ENCODE measurements at places on chromosomes 16 and 17.
A peak's percentile ranks its signal among the peaks of the same experiment; 100 is the strongest.

GRCh38 chr16:21179983-21180365, 21.5 kb downstream of the LDAF1 start:
- no peak for DNase-seq

DNA sequence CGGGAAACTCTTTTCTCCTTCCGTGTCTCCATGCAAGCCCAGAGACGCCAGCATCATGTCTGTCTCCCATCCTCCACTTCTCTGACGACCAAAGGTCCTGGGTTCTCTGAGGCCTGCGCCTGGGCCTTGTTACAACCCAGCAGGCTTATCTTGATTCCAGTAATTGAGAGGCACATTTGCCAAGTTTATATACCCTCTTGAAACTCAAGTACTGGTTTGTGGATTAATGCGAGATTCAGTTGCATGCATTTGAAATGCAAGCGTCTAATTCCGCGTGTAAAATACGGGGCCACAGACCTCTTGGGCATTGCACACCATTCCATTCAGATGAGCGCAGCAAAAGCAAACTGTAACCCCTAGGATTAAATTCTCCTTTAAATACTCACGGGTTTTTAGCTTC, 28.7 kb upstream of the CRISPLD2 start:
- no peak for DNase-seq

DNA sequence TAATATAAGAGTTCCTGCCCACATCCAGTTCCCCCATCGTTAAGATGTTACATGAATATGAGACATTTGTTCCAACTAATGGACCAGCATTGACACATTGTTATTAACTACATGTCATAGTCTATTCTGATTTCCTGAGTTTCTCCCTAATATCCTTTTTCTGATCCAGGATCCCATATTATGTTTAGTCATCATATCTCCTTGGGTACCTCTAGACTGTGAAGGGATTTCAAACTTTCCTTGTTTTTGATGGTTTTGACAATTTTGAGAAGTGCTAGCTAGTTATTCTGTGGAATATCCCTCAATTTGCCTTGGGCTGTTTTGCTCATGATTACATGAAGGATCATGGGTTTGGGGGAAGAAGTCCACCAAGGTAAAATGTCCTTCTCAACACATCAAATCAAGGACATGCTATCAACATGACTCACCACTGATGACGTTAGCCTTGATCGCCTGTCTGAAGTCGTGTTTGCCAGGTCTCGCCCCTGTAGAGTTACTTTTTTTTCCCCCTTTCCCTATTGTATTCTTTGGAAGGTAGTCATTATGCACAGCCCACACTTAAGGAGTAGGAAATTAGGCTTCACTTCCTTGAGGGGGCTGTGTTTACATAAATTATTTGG, 42.5 kb downstream of the CACNG3 start:
- no peak for DNase-seq

DNA sequence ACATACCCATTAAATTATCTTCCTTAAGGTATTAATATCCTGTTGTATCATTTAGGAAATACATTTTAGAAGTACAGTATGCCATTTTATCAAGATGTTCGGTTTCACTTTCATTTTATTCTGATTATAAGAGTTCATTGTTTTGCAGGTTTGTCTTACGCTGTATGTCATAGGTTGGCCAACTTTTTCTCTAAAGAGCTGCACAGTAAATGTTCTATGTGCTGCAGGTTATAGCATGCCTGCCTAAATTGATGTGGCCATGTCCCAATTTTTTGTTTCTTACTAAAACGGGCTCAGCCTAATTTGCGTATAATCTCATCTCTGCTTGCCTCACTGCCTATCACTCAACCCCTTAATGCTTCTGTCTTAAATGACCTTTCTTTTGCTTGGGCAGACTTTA, 126.4 kb downstream of the USP22 start:
- no peak for DNase-seq

DNA sequence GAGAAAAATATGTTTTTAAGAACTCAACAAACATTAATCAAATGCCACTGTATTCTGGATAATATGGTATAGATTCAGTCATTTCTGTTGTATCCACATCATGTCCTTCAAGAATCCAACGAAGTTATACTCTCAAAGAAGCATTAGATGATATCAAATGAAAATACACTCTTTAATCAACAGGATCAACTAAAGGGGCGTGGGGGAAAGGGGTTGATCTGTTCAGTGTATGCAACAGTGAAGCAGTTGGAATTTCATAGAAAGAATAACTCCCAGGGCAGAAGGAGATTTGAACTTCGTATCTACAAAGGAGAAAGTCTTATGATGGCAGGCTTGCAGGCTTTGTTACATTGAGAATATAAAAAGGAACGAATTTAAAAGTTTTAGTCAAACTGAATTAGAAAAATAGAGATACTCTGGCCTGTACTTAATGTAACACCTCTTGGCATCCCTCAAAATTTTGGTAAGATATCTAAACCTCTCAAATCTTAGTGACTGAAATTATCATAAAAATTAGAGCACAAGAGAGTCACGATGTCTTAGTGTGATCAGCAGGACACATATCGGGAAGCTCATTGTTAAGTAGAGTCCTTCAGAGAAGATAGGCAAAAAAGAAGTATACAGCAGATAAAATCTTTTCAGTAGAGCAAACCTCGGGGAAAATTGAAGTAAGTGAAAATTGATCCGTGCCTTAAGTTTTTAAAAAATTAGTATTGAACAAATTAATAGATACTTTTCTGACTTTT, 431.4 kb downstream of the KCNJ18 start:
- no peak for DNase-seq

DNA sequence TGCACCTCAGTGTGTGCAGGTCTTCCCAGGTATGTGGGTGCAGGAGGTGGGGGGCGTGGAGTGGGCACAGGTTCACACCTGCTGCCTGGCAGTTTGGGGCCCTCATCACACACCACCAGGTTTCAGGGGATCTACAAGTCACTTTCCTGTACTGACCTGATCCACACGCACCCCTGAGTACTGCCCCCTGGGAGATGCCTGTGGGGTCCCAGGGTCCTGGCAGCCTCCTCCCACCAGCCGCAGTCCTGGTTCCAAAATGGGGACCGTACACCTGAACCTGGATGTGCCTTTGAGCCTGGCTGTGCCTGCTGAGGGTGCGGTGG, 25.9 kb downstream of the RNF213 start:
- DNase-seq, result no peak

GRCh38 chr17:75090871-75091854, 3.4 kb downstream of the SLC16A5 start:
- DNase-seq, result no peak

- no peak for DNase-seq
Measured at GRCh38 chr16:23952128-23952970, 116.6 kb downstream of the PRKCB start.

DNA sequence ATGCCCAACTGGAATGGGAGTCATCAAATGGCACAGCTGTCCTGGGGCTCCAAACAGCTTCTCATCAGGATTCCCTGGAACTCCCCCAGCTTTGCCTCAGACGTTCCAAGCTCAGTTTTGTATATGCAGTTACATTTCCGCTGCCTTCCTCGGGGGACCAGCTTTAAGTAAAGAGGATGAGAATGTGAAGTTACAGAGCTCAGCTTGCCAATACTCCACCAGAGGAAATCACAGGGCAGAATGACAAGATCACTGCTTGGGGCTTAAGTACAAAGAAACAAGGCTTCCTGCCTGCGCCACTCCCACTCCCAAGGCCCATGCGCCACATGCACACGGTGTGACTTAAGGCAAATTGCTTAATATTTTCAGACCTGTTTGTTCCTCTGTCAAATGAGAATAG, 272.4 kb upstream of the CDH11 start:
- DNase-seq, result peak; percentile 14

DNA sequence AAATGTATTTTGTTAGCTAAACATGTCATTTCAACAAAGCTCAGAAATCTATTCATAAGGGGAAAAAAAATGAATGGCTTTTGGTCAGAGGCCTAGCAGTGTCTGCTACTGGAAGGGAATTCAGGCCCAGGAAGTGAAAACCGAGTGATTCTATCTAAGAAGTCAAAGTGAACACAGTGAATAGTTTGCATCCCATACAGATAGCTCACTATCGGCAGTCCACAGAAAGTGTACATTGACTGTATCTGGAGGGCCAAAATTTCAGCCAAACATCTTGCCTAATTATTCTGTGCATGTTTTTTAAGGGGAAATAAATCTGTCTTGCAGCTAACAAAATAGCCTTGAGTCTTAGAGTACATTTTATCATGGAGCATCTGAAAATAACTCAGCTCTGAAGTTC, 214.4 kb upstream of the CACNG5 start:
- no peak for DNase-seq

- DNase-seq, result no peak
Measured at GRCh38 chr16:87092958-87093357, 224.2 kb downstream of the C16orf95 start.

DNA sequence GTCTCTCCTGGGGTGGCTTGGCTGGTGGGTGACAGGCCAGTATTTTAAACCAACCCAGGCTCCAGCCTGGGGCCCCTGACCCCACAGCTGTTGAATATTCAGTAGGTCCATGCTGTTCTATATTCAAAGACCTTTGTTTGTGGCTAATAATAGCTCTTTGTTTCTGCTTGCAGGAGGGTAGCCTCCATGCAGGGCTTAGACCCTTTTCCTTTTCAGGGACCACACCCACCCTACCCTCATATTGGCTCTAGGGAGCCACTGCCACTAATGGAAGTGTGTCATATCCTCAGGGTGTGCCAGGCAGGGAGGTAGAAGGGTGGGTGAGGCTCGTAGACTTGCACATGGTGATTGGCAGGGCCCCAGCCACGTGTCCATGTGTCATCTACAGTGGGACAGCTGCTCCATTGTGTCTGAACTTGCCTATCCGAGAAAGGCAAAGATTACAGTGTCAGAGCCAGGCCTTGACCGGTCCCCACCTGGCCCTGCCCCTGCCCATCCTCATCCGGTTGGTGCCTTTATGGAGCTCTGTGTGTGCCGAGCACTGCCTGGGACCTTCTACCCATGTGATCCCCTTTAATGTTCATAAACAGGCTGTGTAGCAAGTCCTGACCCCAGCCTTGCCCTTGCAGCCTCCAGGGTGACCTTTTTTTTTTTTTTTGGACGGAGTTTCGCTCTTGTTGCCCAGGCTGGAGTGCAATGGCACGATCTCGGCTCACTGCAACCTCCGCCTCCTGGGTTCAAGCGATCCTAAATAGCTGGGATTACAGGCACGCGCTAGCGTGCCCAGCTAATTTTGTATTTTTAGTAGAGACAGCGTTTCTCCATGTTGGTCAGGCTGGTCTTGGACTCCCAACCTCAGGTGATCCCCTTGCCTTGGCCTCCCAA, 22.1 kb downstream of the TMC7 start:
- no peak for DNase-seq

GRCh38 chr16:84303516-84303915, 8.8 kb downstream of the WFDC1 start:
- DNase-seq, result no peak

DNA sequence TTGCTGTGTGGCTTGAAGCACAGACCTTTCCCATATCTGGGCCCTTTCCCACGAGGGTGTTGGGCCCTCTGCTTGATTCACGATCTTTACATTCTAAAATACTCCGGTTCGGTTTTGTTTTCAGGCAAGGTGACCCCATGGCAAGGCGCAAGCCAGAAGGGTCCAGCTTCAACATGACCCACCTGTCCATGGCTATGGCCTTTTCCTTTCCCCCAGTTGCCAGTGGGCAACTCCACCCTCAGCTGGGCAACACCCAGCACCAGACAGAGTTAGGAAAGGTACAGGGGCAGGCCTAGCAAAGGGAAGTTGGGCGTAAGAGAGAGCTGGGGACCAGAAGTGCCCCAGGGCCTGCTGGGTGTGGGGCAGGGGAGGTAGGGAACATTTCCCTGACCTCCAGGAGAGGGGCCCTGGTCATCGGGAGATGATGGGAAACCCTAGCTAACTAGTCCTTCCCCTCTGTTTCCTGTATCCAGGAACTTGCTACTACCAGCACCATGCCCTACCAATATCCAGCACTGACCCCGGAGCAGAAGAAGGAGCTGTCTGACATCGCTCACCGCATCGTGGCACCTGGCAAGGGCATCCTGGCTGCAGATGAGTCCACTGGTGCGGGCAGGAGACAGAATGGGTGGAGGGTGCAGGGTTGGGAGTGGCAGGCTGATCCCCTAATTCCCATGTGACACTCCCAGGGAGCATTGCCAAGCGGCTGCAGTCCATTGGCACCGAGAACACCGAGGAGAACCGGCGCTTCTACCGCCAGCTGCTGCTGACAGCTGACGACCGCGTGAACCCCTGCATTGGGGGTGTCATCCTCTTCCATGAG, 1.4 kb downstream of the ALDOA start:
- DNase-seq, result no peak

DNA sequence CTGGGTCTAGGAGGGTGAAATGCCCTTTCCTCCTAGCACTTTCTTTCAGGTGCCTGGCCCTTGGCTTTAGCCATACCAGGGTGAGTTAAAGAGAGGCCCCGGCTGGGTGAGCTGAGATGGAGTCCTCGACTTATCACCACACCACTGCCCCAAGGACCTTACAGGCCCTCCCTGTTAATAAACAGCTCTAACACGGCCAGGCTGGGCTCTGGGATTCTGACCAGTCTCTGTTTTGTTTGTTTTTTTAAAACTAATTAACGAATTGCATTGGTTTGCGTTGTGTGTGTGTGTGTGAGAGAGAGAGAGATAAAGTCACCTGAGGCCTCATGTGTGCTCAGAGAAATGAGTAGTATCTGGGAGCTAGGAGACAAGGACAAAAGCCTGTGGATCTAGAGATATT, 14.3 kb downstream of the MYL4 start:
- no peak for DNase-seq

GRCh38 chr17:1986783-1987451, 38.2 kb downstream of the RTN4RL1 start:
- no peak for DNase-seq

DNA sequence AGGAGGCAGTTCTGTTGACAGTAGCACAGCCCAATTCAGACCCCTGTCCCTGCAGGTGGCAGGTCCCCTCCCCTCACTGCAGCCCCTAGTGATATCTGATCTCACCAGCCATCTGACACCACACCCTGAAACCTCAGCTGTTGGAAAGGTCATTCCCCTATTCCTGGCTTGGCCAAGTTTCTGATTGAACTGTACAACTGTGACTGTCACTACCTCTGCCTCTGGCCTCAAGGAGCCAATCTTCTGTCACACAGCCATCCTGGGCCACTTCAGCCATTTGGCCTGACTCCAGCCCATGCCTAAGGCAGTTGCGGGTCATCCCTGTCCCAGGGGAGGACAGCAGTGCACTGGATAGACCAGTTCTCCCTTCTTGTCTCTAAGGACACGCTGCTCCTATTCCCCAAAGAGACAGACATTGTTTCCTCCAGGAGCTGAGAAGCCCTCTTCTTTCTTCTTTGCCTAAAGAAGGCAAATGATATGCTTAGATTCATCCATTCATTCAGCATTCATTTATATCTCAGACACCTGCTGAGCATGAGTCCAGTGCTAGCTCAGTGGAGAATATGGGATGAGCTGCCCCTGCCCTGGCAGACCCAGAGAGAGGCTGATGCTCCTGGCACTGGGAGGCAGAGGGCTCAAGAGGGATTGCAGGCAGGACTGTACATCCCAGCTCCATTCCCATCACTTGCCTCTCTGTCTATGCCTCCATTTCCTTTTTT, 4.6 kb upstream of the ALDOA start:
- DNase-seq, result no peak

- DNase-seq, result no peak
Measured at GRCh38 chr16:74698222-74698621, 2.4 kb downstream of the MLKL start.

- DNase-seq, result no peak
Measured at GRCh38 chr17:38443356-38444031, 15.2 kb downstream of the ARHGAP23 start.
